M059J (cell line): ENCODE measurements at places on chromosomes 1 and 21.
A peak's percentile ranks its signal among the peaks of the same experiment; 100 is the strongest.

- peak; percentile 55 for DNase-seq
Measured at GRCh38 chr1:8629241-8630091, 188.0 kb downstream of the RERE start.

DNA sequence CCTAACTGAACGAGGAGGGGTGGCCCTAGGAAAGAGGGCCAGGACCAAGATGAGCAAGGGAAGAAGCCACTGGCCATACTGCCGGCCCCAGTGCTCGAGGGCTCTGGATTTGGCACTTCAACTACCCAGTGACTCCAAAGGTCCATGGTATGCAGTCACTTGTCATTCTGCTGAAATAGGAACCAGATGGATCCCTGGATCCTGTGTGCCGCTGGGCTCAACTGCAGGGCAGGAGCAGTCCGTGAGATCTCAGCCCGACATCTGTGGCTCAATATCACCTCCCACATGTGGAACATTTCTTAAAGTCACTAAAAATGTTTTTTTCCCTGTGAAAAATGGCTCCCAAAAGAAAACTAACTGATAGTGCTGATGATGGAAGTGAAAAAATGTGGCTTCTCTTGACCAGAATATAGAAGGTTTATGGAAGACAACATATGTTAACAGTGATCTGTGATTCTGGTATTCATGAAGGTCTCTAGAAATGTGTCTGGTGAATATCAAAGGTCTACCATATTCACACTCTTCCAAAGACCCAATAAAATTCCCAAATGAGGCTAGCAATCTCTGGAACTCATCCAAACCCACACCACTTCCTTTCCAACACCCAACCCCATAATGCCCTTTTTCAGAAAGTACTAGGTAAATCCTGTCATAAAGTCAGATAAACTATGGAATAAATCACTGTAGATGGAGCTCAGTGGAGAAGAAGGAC is 24.1 kb downstream of the PAFAH2 start:
- peak; percentile 56 for DNase-seq

- DNase-seq: no peak
Measured at GRCh38 chr1:20138961-20139550, at the start of gene PLA2G2F. Gene PLA2G2F (plus strand): TSS chr1:20139323. CDS start chr1:20139428, 105 bp downstream.

- DNase-seq: no peak
Measured at GRCh38 chr1:189036628-189037027, 1441.0 kb downstream of the BRINP3 start.

- peak; percentile 60 for DNase-seq
Measured at GRCh38 chr1:84078108-84078841, 65.8 kb upstream of the PRKACB start.

DNA sequence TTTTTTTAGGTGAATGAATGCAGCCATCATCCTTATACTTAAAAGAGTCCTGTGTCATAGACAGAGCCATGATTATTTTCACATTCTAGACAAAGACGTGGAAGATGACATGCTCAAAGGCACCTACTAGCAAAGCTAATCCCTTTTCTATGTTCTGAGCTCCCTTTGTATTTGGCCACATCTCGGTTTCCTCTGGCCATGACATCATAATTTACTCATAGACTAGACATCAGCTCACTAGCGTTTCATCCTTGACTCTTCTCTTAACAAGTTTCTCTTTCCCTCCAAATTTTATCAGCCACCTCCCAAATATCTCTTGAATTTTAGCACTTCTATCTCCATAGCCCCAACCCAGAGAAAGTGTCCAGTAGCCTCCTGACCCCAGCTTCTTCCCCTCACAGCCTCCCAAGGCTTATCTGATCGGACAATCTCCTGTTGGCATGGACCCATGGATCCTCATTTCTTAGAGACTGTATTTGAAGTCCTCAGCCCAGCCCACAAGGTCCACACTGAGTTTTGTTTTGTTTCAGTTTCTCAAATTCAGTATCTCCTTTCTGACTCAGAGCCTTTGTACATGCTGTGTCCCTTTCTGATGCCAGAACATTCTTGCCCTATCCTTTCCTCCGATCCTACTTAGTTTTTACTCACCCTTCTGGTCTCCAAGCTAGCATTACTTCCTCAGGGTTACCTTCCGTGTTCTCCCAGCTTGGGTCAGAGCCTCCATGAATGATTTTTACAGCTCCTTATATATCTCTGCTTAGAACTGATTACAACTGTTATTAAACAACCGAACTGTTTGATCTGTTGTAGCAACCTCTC is 33.0 kb upstream of the EPS8L3 start:
- DNase-seq: peak; percentile 82

GRCh38 chr1:168281603-168282325 is 1.1 kb downstream of the TBX19 start:
- DNase-seq: no peak

GRCh38 chr1:183580281-183580682 is 10.0 kb downstream of the NCF2 start:
- DNase-seq: peak; percentile 58

- no peak for DNase-seq
Measured at GRCh38 chr1:209231476-209232156, 351.9 kb upstream of the CAMK1G start.

DNA sequence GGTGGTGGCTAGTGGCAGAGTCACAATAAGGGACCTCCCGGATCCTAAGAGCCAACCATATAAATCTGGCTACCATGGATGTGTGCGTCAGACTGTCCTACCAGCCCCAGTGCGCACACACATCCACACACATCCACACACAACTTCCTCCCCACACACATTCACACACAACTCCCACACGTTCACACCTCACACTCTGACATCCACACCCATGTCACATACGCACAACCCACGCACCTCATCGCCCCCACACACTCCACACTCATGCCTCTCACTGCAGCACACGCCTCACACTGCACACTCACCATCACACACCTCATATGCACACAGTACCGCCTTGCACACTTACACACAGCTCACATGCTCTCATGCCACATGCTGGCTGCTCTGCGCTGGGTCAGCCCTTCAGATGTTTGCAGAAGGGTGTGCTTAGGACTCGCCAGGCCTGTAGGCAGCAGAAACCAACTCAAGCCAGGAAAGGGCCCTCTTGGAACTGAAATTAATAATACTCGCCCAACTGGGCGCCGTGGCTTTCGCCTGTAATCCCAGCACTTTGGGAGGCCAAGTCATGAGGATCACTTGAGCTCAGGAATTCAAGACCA is 3.0 kb downstream of the LDLRAD2 start:
- no peak for DNase-seq
